ENCODE measurements at places on chromosomes 11 and 22.

DNA sequence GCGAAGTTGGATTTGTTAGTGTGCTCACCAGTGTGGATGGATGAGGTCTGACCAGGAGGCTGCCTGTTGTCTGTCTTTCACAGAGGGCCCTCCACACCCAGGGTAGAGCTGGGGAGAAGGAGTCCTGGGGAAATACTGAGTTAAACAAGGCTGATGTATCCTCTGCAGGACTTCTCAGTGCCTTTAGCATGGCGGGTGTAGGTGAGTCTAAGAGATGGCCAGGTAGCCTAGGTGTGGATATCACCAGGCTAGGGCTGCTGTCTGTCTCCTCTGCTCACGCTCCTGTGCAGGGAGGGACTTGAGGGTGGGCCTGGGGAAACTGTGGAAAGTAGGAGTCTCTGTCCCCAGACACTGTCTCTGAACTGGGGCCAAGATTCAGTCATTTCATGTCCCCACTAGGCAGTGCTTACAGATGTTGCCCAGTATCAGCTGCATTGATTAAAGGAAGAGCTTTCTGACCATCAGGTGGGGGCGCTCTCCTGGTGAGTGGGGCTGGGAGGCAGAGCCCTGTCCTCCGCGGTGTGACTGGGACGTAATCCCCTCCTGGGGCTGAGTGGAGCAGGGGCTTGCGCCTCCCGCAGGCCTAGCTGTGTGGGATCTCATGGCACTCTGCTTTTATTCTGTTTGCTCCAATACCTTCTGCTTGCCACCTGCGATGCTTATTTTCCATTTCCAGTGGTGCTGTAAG, 35.5 kb upstream of the CCDC188 start:
- peak; percentile 57 for DNase-seq

GRCh38 chr22:20149257-20150250, 1.3 kb downstream of the CCDC188 start:
- DNase-seq = no peak

DNA sequence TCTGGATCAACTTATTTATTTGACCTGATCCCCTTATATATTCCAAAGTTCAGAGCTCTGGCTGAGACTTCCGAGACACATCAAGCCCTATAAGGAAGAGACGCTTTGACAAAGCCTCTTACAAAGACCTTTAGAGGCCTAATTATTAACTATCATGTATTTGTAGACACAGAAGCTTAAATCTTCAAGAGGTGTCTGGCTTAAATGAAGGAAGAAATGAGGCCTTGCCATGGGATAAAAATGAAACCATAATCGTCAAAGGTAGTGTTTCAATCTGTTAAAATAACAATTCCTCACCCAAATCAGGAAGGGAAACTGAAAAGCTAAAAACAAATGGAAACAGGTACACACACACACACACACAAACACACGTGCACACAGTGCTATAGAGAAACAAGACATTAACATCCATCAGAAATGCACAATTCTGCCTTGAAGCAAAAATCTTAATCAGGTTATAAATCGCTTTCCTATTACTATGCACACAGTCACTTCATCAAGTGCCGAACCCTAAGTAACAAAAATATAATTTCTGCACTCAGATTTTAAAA, 50.2 kb downstream of the PITPNB start:
- no peak for DNase-seq

DNA sequence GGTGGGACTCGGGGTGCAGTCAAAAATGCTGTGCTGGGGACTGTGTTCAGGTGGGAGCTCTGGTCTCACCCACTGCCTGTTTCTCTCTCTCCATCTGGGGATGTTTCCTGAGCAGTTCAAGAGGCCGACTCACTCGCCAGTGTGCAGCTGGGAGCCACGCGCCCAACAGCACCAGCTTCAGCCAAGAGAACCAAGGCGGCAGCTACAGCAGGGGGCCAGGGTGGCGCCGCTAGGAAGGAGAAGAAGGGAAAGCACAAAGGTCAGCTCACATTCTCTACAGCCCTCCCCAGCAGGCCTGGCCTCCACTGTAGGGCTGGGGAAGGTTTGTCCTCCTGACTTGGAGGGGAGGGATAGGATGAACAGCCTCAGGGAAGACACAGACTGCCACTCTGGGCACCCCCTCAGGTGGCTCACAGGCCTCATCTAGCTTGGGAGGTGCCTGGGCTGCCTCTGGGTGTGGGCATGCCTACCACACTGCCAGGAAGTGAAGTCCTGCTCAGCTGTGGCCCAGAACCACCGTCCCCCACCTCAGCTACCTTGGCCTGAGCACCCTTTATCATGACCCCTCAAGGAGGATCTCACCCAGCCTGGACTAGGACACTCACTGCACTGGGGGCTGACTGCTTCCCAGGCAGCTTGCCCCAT, 13.0 kb downstream of the TUB start:
- no peak for DNase-seq

DNA sequence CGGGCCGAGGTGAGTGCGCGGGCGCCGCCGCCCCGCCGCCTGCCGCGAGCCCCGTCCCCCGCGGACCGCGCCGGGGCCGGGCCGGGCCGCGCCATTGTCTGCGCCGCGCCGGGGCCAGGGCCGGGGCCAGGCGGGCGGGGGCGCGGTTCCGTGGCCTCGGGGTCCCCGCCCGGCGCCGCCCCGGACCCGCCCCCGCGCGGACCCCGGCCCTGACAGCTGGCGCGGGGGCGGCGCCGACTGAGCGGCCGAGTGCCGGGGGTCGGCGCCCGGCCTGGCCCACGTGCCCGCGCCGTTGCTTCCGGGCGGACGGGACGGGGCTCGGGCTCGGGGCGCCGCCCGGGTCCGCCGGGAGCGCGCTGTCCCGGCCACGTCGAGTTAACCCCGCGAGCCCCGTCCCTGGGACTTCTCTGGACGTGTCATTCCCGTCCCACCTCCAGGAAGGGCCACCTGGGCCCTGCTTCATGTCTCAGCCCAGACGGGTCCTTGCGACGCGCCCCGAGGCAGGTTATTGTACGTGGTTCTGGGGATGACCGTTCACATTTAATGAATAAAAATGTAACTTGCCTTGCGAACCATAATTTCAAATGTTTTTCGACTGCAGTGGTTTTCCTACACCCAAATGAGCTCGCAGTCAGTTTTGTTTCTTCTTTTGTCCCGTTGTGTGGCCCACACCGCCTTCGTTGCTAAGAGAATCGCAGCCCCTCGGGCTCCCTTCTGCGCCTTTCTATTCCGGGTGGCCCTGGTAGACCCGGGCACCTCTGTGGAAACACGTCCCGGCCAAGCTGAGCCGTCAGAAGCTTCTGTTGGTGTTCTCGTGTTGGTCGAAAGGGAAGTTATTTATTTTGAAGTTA, 562 bp downstream of the ZBED4 start:
- no peak for DNase-seq

- no peak for DNase-seq
Observed at GRCh38 chr11:19935507-19935906, 222.9 kb downstream of the NAV2 start.

DNA sequence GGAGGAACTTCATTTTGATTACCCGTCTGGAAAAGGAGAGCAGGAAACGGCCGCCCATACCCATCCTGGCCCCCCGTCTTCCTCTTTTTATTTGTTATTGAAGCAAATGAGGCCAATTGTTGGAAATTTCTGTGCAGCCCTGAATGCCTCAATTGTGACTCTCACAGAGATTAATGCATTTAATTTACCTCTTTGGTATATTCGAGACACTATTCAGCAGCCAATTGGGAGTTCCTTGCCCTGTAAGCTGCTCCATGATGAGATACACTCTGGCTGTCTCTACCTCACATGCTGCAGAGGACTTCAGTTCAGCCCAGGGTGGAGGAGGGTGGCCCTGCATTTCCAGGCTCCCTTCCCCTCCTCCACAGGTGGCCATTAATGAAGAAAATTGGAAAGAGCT, 60.6 kb upstream of the NTM start:
- no peak for DNase-seq

GRCh38 chr11:60349990-60350389, 22.9 kb downstream of the MS4A6E start:
- no peak for DNase-seq

GRCh38 chr11:75347781-75348566, 3.5 kb downstream of the ARRB1 start:
- DNase-seq = peak; percentile 82

- no peak for DNase-seq
Observed at GRCh38 chr22:39132871-39133524, 19.5 kb downstream of the CBX7 start.

- no peak for DNase-seq
Observed at GRCh38 chr22:25888399-25889054, 146.5 kb downstream of the MYO18B start.

DNA sequence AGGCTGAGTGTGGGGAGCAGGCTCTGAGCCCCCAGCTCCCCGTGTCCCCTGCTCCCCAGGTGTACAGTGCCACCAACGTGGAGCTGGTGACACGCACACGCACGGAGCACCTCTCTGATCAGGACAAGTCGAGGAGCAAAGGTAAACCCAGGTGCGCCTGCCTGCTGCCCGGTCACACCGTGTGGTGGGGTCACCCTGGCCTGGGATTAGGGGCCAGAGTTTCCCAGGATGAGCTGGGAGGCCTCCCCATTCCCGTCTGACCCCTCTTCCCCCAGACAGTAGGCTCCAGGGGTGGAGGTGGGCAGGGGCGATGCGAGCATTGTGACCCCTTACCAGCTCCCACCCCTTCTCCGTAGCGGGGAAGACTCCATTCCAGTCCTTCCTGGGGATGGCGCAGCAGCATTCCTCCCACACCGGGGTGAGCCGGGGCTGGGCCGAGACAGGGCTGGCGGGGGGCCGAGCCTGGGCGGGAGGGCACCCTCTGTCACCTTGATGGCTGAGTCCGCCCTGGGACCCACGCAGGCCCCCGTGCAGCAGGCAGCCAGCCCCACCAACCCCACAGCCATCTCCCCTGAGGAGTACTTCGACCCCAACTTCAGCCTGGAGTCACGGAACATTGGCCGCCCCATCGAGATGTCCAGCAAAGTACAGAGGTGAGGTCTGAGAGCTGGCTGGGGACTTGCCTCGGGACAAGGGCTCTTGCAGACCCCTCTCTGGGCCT, 3.7 kb upstream of the SSH3 start:
- DNase-seq = no peak

- DNase-seq = peak; percentile 59
Observed at GRCh38 chr22:36144886-36145541, 15.5 kb downstream of the APOL3 start.

GRCh38 chr11:106311531-106312230, 234.2 kb downstream of the AASDHPPT start:
- no peak for DNase-seq

DNA sequence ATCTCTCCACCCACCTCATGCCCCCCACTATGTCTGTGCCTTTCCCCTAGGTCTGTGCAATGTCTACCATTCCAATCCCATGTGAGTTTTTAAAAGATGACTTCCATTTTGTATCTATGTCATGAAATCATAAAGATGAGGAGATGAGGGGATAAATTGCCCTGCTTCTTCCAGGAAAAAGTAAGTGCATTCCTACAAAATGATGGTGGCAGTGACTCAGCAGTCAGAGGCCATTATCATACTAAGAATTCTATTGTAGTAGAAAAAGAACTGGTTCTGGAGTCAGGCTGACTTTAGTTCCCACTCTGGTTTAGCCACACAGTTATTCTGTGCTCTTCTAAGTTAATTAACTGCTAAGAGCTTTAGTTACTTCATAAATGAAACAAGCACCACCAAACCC, 89.6 kb upstream of the API5 start:
- no peak for DNase-seq

DNA sequence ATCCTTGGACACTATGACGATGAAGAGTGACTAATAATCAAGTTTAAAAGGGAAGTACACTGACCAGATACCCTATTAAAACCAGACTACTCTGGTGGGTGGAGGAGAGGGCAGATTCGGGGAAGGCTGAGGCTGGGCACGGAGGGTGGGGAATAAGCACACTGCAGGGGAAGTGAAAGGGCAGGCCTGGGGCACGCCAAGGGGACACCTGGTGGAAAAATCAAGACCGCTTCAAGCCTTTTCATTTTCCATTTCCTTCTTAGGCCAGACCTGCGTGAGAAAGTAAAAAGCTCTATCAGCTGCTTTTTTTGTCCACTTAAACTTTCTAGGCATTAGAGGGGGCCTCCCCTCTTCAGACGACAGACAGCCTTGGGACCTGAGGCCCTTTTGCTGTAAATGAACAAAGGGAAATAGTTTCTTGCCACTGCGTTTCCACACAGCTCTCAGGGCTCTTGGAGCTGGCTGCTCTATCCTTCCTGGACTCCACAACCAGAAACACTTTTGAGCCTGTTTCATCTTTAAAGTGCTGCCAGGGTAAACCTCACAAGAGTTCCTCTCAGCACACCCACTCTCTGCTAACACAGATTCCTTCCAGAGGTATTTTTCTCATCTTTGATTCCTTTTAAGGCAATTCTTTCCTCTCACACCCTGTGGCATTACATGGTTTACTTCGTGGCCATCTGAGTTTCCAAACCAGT, 25.0 kb upstream of the SERPIND1 start:
- no peak for DNase-seq

GRCh38 chr11:64097468-64098317, 62.0 kb downstream of the FLRT1 start:
- DNase-seq = no peak

GRCh38 chr11:11669233-11669846, 47.5 kb upstream of the GALNT18 start:
- DNase-seq = no peak

DNA sequence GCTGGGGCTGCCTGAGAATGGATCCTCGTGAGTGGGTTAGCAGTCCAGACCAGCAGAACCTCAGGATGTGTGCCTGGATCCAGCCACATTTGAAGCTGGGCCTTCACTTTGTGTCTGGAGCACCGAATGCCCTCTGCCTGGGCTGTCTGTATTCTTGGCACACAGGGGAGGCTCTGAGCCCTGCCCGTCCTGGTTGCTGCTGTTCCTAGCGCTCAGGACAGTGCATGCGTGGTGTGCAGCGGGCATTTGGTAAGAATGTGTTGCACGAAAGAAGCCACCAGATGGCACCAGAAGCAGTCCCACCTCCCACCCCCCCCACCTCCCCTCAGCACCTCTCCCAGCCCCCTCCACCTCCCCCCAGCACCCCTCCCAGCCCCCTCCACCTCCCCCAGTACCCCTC, 4.1 kb upstream of the MAPK11 start:
- DNase-seq = no peak

DNA sequence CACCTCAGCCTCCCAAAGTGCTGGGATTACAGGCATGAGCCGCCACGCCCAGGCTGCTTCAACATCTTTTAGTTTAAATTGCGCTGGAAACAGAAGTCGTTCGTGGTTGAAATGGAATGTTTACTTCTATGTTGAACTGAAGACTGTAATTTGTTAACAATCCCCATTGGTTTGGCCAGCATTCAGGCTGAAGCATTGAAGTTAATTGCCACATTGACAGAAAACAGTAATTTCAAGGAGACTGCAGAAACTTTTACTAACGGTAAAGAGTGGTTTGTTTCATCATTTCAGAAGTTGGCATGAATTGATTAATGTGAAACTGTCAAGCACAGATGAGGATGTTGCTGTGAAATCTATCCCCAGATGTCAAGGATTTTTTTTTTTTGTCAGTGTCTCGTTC, 14.2 kb downstream of the AP5B1 start:
- DNase-seq = no peak

DNA sequence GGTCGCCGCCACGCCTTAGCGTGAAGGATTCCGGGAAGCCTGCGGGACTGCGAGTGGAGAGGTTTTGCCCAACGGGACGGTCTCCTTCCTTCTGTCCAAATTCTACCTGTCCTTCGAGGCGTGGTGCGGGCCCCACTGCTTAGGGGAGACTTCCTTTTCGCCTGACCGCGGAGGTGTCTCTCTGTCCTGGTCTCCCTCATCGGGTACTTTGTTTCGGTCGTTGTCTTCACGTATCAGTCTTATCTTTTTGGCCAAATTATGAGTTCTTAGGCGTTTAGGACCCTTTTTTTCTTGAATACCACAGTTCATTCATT, 388 bp downstream of the HINFP start:
- no peak for DNase-seq

GRCh38 chr22:29393019-29393608, 4.7 kb upstream of the AP1B1 start:
- no peak for DNase-seq

- DNase-seq = no peak
Observed at GRCh38 chr11:134906356-134906955, 494.4 kb upstream of the B3GAT1 start.
